Stimulated activated CD4-positive, alpha-beta T cell treated with anti-CD3 and anti-CD28 coated beads, Interleukin-1b, Interleukin-23, amount 100 ng/mL, for 1 hour (primary cell): ENCODE measurements at places on chromosomes 16 and 17.
A peak's percentile ranks its signal among the peaks of the same experiment; 100 is the strongest.

DNA sequence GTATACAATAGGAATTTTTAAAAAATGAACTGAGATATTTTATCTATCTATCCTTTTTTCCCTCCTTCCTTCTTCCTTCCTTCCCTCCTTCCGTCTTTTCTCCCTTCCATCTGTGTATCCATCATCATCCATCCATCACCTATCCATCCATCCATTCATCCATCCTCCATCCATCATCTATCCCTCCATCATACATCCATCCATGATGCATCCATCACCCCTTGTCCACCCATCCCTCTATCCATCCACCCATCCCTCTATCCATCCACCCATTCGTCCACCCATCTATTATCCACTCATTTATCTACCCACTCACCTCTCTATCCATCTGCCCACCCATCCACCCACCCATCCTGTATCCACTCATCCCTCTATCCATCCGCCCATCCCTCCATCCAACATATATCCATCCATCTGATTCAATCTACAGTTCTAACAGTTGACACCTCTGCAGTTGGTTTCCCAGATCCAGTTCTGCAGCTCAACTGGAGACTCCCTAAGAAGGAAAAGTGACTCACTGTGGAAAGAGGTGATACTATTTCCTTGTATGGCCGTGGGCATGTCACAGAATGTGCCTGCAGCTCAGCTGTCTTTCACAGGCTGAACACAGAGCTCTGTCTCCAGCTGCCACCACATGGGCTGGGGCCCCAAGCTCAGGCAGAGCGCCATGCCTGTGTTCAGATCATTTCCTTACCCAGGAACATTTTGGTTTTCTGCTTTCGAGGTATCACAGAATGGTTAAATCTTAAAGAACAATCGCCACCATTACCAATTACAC is 130.8 kb downstream of the XYLT1 start:
- no peak for DNase-seq

DNA sequence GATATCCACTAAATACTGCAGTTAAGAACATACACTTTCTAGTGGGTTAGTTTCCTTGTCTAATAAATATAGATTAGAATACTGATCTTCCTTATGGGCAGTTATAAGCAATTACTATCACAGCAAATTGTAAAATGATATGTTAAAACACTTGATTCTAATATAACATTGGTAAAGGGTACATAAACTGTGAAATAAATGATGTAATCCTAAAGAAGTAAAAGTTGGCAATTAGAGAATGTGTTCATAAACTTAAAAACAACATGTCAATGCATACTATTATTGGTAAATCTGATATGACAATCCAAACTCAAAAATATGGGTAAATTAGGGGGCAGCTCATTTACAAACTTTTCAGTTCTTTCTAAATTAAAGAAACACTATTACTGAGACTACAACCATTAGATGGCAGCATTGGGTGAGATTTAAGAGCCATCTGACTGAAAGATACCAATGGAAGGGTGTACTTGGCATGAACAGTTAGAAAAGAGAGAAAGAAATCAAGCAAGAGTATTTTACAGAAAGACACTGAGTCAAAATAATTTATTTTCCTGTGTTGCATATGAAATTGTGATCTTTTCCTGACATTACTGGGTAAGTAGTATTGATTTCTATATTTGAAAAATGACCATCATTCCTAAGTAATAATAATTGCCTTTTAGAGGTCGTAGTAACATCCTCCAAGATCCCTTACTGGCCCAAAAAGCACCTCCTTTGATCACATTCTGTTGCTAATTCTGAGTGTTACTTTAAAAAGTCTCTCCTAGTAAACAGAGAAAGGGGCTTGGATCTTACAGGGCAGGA is 119.6 kb downstream of the SPAG9 start:
- no peak for DNase-seq

DNA sequence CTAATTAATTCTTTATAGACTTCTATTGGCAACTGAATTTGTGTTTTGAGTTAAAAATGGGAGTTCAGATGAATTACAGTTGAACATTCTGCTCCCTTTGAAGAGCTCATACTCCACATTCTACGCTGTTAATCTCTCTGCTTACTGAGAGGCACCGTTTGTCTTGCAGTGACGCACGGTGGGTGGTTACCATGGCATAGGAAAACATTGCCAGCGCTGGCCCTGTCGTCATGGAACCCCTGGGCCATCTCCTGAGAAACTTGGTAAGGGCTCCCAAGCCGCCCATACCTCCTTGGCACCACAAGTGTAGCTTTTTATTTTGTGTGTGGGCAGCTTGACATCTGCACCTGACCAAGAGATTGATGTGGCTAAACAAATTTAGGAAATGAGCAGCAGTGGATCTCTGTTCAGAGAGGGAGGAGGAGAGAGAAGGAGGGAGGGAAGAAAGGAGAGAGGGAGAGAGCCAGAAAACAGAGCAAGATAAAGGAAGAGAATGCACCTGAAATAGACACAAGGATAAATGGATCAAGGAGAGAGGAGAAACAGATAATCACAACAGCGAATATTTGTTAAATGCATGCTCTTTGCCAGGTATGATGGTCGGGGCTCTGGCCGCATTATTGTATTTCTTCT is 398.5 kb downstream of the HAPSTR1 start:
- no peak for DNase-seq

DNA sequence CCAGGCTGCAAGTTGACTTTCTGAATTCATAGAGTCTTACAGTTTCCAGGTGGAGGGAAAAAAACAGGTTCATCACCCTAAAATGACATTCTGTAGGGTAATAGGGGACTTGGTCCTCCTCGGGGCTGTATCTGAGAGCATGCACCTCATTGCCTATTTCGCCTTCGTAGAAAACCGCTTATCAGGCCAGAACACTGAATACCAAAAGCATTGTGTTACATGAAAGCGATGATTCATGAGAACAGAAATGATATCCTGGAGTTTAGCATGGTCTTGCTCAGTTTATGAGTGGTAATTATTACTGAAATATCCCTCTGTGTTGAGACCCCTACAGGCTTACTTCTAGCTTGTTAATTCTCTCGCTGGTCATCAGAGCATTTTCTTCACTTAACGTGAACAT is 61.4 kb upstream of the ARHGAP44 start:
- DNase-seq: no peak

GRCh38 chr17:68102318-68102758 is 66.8 kb downstream of the KPNA2 start:
- no peak for DNase-seq

- DNase-seq: no peak
These were observed 5.7 kb upstream of the NR1D1 start for GRCh38 chr17:40105861-40106759.

DNA sequence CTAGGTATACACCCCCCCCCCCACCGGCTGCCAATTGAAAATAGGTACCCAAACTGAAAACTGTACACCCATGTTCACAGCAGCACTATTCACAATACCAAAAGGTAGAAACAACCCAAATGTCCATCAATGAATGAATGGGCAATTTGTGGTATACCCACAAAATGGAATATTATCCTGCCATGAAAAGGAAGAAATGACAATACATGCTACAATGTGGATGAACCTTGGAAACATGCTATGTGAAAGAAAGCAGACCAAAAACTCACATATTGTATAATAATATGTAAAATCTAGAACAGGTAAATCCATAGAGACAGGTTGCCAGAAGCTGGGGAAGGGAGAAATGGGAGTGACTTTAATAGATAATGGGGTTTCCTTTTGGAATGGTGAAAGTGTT is 417.5 kb downstream of the UTP18 start:
- DNase-seq: no peak

- DNase-seq: no peak
These were observed 5.0 kb downstream of the NFE2L1 start for GRCh38 chr17:48052956-48053757.

GRCh38 chr17:74466828-74467184 is 372 bp downstream of the CD300A start:
- DNase-seq: no peak

GRCh38 chr17:44220213-44221083 is 973 bp upstream of the UBTF start:
- DNase-seq: peak; percentile 37

- DNase-seq: no peak
These were observed 52.5 kb upstream of the ALDH3A1 start for GRCh38 chr17:19800571-19800970.

DNA sequence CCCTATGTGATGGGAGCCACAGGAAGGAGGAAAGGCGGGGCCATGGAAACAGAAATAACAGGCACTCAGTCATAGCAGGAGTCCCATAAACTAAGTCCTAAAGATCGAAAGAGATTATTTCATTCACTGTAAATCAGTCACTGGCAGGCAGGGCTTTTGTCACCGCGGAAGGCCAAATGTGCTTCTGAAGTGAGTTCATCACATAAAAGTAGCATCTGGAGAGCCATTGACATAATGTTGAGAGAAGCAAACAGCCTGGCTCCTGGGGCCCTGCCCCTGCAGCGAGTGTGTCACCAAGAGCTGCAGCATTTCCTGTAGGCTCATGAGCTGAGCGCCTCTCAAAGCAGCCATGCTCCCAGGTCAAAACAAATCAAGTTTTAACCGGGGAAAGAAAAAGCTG is 476.2 kb downstream of the HAPSTR1 start:
- DNase-seq: no peak

DNA sequence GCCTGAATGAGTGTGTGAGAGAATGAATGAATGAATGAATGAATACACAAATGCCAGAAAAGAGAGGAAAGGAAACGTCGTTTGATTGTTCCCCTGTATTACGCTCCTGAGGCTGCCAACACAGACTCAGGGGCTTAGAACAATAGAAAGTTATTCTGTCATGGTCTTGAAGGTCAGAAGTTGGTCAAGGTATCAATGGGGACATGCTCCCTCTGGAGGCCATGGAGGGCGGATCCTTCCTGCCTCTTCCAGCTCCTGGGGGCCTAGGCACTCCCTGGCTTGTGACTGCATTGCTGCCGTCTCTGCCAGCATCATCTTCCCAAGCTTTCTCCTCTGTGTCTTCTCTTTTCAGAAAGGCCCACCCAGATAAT is 1.5 kb upstream of the SLC38A8 start:
- no peak for DNase-seq

- DNase-seq: no peak
These were observed 32.7 kb downstream of the LITAF start for GRCh38 chr16:11554053-11554452.

DNA sequence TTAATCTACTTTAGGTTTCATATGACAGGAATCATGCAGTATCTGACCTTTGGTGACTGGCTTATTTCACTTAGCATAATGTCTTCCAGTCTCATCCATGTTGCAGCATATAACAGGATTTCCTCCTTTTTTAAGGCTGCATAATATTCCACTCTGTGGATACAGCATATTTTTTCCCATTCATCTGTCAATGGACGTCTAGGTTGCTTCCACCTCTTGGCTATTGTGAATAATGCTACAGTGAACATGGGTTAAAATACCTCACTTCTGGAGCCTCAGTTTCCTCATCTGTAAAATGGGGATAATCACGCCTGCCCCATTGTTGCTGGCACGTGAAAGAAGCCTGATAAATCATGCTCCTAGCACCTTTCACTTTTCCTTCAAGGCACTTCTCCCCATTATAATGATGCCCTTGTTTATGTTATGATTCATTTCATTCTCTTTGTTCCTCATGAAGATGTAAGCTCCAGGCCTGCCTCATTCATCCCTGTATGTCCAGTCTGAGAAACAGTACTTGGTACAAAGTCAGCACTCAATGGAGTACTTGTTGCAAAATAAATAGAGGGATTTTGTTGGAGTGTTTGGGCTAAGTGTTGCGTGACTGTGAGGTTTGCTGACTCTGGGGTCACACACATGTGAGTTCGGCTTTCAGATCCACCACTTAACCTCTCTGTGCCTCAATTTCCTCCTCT is 59.6 kb downstream of the ABAT start:
- no peak for DNase-seq

GRCh38 chr16:68468842-68469241 is 20.5 kb upstream of the SMPD3 start:
- DNase-seq: no peak

DNA sequence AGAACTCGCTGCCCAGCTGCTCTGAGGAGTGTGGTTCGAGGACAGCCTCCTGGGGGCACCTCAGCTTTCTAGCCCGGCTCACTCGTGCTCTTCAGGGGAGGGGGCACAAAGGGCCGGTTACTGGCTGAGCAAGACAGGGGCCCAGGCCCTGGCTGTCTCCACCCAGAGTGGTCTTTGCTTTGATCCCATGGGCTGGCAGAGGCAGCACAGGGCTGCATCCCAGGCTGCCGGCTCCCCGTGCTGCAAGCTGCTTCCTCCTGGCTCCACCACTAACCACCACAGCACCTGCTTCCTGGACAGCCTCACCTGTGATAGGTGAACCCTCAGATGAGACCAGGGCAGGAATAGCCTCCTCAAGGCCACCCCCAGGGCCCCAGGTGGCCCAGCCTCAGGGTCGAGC is 6.8 kb downstream of the SPPL2C start:
- no peak for DNase-seq

GRCh38 chr17:57608369-57609124 is 136.6 kb downstream of the CCDC182 start:
- DNase-seq: no peak
